ENCODE measurements at places on chromosomes 6 and 20.

DNA sequence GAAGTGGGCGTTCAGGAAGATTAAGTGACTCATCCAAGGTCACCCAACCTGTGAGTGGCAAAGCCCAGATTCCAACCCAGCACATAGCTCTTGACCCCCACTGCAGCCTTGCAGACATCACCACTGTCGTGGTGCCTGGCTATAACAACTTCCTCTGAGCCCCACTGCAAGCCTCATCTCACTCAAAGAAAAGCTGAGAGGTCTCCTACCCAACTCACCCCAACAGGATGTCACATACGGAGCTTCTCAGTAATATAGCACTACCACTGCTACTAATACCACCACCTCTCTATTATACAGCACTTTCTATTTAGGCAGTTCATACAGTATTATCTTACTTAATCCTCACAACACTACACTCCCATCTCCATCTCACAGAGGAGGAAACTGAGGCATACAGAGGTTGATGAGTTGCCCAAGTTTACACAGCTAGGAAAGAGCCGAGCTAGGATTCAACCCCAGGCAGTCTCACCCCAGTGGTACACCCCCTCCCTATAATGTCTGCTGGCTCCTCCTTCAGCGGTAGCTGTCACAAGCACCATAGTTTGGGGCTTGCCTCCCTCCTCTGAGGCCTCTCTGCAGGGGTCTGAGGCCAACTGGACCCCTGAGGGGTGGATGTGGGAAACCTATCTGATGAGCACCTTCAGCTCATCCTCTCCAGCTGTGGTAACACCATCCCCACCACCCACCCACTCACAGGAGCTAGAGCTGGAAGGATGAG lies 19.5 kb downstream of the TFEB start:
- no peak for DNase-seq

GRCh38 chr6:113570161-113570560 lies 287.0 kb upstream of the MARCKS start:
- DNase-seq = no peak

DNA sequence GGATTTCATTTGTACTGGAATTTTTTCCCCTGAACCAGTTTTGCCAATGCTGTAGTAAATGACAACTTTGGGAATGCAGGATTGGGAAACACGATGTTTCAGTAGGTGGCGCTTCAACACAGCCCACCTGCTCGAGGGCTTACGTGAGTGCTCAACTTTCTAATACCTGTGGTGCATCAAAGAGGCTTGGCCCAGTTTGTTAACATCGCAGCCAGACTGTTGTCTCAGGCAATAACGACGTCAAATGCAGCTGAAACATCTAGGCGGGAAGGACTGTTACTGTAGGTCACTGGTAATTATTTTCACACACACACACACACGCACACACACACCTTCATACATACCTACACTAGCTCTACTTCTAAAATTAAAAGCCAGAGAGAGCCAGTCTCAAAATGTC lies 815.5 kb upstream of the SLC35B3 start:
- DNase-seq = no peak

DNA sequence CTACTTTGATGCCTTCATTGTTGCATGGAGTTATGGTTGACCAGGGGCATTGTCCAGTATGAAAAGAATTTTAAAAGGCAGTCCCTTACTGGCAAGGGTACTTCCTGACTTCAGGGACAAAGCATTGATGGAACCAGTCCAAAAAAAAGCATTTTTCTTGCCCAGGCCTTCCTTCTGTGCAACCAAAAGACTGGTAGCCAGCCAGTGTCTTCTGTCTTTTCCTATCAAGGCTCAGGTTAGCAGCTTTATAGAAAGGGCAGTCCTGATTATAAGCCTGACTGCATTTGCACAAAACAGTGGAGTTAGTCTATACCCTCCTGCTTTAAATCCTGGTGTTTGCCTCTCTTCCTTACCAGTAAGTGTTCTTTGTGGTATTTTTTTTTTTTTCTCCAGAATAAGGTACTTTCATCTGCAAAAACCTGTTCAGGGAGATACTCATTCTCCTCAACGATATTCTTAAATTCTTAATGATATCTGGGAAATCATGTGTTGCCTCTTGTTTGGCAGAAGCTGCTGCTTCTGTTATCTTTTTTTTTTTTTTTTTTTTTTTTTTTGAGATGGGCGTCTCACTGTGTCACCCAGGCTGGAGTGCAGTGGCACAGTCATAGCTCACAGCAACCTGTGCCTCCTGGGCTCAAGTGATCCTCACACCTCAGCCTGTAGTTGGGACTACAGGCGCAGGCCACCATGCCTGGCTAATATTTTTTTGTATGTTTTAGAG lies 33.9 kb downstream of the SCAF8 start:
- DNase-seq = no peak

GRCh38 chr6:154686162-154686561 lies 47.1 kb upstream of the SCAF8 start:
- DNase-seq = no peak

- no peak for DNase-seq
These were observed 150.2 kb upstream of the PLN start for GRCh38 chr6:118397671-118398465.

DNA sequence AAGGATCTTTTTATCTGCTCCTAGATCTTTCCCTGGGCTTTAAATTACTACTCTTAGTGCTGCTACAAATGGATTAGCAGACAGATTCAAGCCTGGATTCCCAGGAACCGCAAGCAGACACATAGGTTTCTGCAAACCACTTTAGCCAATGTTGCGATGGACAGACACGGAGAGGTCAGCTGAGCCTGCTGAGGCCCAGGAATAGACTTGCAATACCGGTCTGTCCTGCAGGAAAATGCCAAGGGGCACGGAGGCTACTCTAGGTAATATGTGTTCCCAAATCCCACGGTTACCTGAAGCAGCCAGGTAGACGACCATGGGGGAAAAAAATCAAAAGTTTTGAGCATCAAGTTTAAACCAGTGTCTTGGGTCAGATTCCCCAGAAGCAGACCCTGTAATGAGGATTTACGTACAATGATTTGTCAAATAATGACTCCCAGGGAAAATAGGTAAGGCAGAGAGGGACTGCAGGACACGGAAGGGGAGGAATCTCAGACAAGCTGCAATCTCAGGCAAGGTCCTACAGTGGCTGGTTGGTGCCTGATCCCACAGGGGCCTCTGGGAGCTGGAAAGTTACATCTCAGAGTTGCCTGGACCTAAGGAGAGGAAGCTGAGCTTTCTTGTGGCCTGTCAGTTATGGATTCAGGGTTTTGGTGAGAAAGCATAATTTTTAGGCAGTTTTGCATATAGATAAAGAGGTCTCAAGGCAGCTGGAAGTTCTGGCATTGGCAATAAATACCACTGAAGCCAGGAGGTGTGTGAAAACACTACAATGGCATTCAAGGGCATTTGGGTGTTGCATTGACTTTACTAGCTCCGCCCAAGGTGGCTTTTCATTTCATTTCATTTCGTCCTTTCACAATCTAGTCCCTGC lies 12.5 kb downstream of the OTOR start:
- DNase-seq = no peak

GRCh38 chr6:41536795-41537758 lies 9.1 kb upstream of the FOXP4 start:
- no peak for DNase-seq

DNA sequence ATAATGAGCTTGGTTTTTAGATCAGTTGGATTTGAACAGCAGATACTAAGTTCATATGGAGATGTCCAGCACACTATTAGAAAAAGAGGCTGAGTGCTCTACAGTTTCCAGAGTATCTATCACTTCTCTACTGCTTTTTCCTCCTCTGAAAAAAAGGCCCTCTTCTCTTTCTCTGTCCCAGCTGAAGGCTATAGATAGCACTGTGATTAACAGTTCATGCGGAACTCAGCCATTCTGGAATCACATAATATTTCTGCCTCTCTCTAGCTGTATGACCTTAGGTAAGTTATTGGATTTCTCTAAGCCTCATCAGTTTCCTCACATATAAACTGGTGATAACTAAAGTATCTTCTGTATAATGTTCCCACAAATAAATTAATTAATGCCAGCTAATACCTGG lies 184.1 kb downstream of the UBE3D start:
- no peak for DNase-seq

DNA sequence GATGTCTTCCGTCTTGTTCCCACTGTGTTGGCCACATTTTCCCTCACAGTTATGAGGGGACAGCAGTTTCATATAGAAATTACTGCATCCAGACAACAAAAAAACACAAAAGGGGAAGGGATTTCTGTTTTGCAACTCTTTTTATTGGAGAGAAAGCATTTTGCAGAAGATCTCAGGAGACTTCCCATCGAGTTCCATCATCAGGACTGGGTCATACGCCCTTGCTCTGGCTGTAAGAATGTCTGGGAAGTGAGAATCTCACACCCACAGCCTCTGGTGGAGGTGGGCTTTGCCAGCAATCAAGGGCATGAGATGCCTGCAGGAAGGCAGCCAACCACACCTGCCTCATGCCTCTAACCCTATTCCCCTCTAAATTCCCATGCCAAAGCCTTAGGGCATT lies 5.8 kb upstream of the IGF2R start:
- DNase-seq = no peak

DNA sequence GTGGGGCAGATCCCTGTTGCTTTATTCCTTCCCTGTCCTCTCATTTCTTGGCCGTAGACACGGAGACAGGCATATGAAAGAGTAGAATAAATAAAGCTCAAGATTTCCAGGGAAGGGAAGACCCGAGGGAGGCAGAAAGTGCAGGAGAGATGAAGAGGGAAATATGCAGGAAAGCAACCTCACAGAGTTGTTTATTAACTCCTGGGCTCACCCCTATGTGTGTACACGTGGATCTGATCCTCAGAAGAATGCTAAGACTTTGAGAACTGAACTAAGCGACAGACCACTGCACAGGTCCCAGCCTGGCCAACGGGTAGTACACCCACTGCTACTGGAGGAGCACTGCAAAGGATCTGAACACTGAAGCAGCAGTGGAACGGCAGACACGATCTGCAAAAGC lies 156.2 kb downstream of the KIF16B start:
- no peak for DNase-seq

DNA sequence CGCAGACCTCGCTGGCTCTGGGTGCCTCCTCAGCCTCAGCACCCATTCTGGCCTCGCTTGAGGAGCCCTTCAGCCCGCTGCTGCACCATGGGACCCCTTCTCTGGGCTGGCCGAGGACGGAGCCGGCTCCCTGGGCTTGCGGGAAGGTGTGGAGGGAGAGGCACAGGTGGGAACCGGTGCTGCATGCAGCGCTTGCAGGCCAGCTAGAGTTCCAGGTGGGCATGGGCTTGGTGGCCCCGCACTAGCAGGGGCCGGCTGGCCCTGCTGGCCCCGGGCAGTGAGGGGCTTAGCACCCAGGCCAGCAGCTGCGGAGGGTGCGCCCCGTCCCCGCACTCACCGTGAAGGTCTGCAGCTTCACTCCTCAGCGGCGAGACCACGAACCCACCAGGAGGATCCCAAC lies 30.4 kb downstream of the DEFB114 start:
- DNase-seq = no peak

GRCh38 chr6:105482227-105482844 lies 79.5 kb upstream of the PREP start:
- no peak for DNase-seq

- no peak for DNase-seq
These were observed 104.1 kb downstream of the ZFP64 start for GRCh38 chr20:52087471-52087870.

- DNase-seq = no peak
These were observed 518.3 kb downstream of the KIF16B start for GRCh38 chr20:16054985-16055384.

DNA sequence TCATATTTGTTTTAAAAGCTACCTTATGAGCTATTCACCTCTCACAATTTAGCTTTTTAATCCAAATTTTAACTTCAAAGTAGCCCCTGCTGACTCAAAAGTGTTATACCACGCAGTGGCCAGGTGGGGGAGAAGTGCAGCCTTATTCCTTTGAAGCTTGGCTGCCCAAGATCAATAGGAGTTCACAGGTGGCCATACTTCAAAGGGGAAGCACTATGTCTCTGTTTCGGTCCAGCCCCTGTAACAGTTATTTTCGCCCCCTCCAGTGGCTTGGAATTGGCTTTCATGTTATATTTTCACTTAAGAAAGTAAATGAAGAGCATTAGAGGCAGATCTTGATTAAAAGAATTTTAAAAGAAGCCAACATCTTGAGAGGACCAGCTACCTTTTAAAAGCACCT lies 608.4 kb downstream of the EPHA7 start:
- peak; percentile 1 for DNase-seq

- no peak for DNase-seq
These were observed 98.8 kb downstream of the HUS1B start for GRCh38 chr6:558089-558488.

DNA sequence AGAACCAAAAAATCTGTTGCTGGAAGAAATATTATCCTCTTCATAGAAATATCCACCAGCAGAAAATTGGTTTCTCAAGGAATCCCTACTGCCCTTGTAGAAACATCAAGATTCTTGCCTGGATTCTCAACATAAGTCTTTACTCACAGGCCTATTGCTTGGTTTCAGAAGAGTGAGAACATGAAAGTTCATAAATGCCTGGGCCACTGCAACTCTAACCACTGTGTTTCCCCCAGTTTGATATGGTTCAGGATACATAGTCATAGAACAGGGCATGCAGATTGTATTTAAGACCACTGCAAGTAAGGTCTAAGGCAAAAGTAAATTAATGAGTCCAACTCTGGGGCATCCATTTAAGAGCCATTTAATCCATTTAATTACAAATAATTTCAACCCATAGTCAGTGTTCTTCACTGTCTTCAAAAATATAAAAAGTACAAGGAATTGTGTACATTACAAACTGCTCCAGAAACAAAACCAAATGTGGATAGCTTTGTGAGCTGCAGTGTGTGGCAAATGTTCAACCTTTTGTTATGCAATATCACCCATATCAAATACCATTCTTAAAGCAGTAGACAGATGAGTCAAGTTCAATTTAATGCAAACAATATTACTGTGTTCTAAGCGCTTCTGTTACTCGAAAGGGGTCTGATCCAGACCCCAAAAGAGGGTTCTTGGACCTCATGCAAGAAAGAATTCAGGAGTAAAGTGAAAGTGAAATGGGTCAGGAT lies 83.3 kb downstream of the OPRM1 start:
- DNase-seq = no peak

- DNase-seq = no peak
These were observed 184.5 kb upstream of the TCF21 start for GRCh38 chr6:133704371-133704770.

GRCh38 chr20:35300469-35301262 lies 8.4 kb upstream of the FAM83C start:
- DNase-seq = no peak

DNA sequence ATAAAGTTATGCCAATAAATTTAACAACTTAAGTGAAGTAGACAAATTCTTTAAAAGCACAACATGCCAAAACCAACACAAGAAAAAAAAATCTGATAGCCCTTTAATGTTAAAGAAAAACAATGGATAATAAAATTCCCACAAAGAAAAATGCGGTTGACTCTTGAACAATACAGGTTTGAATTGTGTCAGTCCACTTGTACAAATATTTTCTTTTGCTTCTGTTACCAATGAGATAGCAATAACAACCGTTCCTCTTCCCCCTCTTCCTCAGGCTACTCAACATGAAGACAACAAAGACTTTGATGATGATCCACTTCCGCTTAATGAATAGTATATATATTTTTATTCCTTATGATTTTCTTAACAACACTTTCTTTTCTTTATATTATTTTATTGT lies 283.9 kb upstream of the MAN1A1 start:
- no peak for DNase-seq

Measured in activated T-cell treated with anti-CD3 and anti-CD28 coated beads, Interleukin-2, amount 50 U/mL, for 72 hours (primary cell).